ENCODE measurements at places on chromosomes 11 and 22.

DNA sequence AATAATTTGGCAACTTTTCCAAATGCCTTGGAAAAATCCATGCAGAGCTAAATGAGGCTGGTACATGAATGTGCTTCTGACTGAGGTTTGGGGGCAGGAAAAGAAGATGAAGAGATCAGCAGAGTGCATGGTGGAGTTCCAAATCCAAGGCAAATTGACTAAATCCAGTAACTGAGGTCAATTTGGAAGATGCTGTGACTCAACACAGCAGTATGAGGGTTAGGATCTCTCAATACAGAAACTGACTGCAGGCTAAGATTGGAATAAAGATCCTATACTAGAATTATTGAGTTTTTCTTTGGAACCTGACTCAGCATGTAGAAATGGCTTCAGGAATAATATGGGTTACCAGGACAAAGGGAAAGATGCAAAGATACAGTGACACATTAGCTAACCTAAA lies 99.3 kb upstream of the FAT3 start:
- no peak for DNase-seq

- no peak for DNase-seq
Observed at GRCh38 chr11:111963931-111964340, 26.8 kb downstream of the DIXDC1 start.

GRCh38 chr11:14713496-14714244 lies 70.1 kb downstream of the PDE3B start:
- DNase-seq: no peak

GRCh38 chr11:117910941-117911655 lies 18.1 kb downstream of the TMPRSS13 start:
- no peak for DNase-seq

- no peak for DNase-seq
Observed at GRCh38 chr11:86204356-86204755, 40.2 kb upstream of the EED start.

DNA sequence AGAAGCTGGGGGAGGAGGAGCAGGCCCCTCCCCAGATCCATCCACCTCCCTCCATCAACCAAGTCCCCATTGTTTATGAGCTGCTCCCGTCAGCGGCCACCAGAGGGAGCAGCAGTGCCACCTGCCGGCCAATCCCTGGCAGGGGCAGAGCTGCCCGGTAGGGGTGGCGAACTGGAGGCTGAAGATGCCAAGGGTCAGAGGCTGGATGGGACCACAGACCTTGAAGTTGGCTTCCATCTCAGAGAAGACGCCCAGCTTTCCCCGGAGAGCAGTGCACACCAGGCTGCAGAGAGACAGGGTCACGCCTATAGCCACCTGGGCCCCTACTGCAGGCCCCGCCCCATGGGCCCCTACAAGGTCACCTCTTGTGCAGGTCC lies 3.6 kb downstream of the FIBP start:
- no peak for DNase-seq

- DNase-seq: no peak
Observed at GRCh38 chr22:26846645-26847044, 189.3 kb downstream of the MIAT start.

GRCh38 chr11:95296165-95296564 lies 65.2 kb upstream of the SESN3 start:
- DNase-seq: no peak

DNA sequence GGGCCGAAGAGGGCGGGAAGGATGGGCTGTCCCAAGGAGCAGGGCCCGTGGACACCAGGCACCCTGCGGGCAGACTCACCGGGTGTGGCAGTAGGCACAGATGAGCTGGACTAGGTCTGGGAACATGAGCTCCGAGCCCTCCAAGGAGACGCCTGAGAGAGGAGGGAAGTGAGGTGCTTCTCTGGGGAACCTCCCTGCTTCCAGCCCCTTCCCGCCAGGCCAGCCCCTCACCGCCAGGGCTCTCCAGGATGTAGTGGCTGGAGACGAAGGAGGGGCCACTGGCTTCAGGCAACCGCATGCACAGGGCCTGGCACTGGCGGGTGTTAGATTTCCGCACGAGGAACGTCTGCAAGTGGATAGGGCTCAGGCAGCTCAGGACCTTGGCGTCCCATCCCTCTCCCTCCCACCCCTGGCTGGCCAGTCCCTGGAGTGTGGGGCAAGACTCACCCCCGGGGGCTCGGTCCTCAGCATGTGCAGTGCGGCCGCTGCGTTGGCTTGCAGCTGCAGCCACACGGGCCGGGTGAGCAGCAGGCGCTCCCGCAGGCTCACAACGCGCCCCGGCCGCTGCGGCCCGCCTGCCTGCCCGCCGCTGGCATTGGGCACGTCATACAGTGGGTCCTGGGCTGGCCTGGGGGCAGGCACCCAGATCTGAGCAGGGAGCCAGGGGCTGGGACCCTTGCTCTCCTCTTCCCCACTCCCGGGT lies 552 bp downstream of the RIN1 start:
- no peak for DNase-seq

DNA sequence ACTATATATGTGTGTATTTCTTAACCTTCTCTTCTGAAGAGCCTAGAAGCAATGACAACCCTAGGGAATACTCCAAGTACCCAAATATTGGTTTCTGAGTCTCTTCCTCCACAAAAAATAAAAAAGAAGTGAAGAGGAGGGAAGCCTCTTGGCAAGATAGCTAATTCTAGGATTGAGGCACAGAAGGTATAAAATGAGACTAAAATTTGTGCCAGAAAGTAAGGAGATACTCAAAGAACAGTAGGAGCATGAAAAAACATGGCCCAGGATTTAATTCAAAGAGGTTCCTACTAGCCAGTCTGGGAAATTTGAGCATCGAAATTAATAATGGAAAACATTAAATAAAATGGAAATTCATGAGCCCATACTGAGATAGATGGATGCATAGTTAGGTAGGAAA lies 112.1 kb downstream of the PAX6 start:
- no peak for DNase-seq

GRCh38 chr11:7056828-7057513 lies 31.8 kb upstream of the RBMXL2 start:
- no peak for DNase-seq

- no peak for DNase-seq
Observed at GRCh38 chr11:110069158-110069737, 23.9 kb upstream of the ZC3H12C start.

GRCh38 chr11:105489446-105489845 lies 120.4 kb upstream of the GRIA4 start:
- DNase-seq: no peak

DNA sequence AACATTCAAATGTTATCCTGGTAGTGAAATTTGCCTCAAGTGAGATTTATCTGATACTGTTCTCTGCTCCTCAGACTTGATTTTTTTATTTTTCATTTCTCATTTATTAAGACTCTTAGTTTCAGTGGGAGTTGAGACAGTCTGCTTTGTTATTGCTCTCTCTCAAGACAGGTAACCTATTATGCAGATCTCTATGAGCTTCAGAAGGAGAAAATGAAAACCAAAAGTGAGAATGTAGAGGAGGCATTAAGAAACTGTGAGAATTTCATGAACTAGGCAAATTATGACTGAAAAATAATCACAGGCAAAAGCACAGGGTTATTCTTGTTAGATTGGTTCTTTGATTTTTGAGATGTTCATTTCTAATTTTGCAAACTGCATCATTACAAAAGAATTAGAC lies 290.0 kb upstream of the CHORDC1 start:
- DNase-seq: no peak

DNA sequence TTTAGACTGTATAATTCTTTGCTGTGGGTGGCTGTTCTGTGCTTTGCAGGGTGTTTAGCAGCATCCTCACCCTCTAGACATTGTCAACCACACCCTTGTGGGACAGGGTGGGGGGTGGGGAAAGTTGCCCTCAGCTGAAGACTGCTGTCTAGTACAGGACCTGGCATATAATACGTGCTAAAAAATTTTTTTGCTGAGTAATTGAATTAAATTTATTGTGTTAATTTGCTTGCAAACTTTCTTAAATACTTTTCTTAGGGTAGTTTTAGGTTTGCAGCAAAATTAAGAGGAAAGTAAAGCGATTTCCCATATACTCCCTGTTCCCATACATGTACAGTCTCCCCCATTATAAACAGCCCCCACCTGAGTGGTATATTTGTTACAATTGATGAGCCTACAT lies 268.5 kb downstream of the SOX6 start:
- no peak for DNase-seq

DNA sequence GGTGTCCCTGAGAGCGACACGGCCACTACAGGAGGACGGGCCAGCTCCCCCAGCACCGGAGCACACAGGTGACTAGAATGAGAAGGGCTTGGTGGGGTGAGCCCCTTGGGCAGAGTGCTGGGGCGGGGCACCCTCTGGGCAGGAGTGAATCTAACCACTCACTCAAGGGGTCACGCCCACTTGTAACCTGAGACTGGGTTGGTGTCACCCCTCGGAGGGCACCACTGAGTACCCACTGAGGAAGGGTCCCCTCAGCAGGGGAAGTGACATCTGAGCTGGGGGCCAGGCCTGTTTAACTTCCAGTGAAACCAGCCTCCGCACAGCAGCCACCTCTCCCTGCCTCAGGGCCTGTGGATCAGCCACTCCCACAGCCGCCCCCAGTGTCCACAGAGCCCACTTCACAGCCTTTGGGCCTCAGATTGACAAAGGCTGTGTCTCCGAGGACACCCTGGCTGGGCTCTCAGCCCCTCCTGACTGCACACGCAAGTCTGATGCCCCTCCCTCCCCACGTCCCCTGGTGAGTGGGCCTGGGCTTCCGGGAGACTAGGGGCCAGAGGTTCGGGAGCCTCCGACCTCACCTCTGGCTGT lies 5.6 kb downstream of the GATD1 start:
- DNase-seq: no peak

DNA sequence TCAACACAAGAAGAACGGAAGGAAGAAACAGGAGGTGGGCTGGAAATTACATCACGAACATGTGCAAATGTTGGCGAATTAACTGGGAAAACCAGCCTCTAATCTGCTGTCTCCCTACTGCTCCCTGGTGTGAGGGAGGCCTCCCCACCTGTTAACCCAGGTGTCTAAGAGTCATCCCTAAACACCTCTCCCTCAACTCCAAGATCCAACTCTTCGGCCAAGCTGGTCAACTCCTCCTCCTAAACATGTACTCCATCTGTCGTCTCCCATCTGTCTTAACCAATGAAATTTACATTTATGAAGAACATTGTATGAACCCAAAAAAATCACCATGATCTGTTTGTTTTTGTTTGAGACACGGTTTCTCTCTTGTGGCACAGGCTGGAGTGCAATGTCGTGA lies 154.2 kb downstream of the LARGE1 start:
- DNase-seq: no peak

- DNase-seq: no peak
Observed at GRCh38 chr11:56848141-56848809, 99.8 kb upstream of the OR9G4 start.

- no peak for DNase-seq
Observed at GRCh38 chr22:41912338-41913039, 2.4 kb downstream of the SHISA8 start.

GRCh38 chr22:45881524-45881875 lies 95.5 kb downstream of the WNT7B start:
- no peak for DNase-seq

DNA sequence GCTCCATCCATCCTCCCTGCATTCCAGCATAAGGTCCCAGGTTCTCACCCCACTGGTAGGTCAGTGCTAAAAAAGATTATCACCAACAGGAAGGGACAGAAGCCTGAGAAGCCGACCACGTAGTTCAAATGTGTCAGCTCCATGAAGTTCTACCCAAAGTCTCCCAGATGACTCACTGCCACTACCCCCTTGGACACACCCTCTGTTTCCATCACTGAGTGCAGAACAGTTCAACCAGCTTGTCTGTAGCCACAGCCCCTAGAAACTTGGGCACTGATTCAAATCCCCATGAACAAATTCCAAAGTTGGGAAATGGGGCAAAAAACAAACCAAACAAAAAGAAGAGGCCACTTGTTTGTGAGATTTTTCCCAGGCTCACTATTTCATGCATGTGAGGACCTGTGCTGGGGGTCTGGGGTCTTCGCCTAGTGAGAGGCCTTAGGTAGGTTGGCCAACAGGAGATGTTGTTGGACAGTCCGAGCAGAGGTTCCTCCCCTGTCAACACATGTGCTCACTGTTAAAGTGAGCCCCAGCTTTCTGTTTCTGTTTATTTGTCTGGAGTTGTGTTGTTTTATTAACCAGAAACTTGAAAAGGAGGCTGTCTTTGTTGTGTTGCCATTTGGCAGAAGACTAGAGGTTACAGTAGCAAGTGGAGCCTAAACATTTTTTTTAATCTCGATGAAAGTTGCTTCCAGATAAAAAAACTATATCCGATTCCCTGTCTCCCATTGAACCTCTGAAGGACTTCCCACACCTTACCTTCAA lies 24.2 kb upstream of the FLI1 start:
- DNase-seq: no peak
